CD4-positive, CD25-positive, alpha-beta regulatory T cell (primary cell): ENCODE measurements at places on chromosomes 2 and 18.

GRCh38 chr2:221448844-221449390 is 123.2 kb downstream of the EPHA4 start:
- no peak for DNase-seq

DNA sequence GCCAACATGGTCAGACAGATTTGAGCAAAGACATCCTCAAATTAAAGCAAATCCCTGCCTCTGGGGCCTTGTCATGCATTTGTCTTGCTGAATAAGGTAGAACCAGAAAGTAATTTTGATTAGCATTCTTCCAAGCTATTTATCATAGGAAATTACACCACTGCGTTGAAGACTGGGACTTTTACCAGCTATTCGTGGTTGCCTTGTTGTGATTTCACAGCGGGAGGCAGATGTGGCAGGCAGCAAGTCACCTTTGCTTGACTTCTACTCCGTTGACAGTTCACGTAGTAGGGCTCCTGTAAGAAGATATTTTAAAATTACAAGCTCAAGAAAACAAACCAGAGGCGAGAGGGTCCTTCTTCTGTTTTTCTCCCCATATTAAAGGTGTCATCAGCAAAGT is 80.6 kb downstream of the EN1 start:
- DNase-seq: no peak

DNA sequence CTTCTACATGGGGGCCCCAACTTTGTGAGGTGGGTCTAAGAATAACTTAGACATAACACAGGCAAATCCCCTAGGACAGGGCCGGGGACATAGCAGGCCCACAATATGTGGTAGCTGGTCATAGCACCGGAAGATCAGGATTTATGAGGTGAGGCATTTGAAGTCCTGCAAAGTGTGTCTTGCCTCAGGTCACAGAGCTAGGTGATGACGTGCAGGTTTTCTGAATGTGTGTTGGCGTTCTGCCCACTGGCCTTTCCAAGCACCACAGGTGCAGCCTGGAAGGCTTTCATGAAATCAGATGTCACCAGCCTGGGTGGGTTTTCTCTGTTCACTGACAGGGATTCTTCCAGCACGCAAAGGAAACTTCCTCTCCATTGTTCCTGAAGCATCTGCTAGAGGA is 119.1 kb downstream of the LRATD1 start:
- no peak for DNase-seq

- DNase-seq: no peak
Observed at GRCh38 chr2:71962911-71963694, 184.6 kb downstream of the CYP26B1 start.

DNA sequence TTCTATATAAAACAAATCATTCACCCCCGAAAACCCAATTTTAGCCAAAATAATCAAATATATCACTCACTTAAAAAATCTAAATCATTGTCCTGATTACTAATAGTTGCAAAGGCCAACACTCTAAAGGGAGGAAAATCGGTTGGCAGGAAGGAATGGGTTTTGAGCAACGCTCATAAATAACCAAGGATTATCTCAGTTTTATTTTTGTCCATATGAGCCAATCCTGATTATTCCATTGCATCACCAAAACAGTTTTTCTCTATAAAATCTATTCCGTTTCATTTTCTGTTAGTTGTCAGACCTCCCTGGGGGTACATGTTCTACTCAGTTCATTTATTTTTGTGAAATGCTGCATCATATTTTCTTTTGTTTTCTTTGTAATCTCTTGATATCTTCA is 174.1 kb downstream of the LRATD1 start:
- DNase-seq: no peak

GRCh38 chr2:46909771-46910419 is 5.7 kb downstream of the MCFD2 start:
- no peak for DNase-seq

DNA sequence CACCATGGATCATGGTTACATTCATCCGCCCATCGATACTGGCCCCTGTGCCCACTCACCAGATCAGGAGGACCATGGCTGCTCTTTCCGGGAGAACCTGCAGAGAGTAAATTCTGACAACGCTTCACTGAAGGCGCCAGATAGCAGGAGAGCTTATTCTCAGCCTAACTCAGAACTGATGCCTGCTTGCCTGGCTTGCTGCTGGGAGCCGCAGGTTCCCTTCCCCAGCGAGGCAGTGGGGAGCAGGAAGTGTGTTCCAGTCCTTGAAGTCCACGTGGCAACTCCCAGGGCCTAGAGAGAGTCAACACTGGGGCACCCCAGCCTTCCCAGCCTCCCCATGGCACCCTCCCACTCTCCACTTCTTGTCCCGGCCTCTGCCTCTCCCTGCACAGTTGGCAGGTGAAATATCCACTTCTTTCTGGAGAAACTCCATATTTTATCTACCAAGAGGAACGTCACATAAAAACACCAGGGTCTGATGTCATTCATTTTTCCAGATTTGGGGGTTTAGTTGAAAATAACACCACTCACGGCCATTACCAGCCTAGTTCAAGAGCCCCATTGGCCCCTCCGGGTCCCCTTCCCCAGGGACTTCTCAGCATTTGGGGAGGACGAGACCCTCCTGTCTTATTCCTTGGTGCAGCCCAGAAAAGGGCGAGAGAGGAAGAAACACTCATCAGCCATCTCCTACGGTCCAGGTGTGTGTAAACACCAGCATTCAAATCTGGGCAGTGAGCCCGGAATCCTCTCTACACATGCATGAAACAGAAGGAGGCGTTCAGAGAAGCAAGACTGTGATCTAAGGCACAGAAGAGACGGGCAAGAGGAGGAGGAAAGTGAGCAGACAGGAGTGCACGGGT is 3.5 kb upstream of the TUBB6 start:
- DNase-seq: no peak

DNA sequence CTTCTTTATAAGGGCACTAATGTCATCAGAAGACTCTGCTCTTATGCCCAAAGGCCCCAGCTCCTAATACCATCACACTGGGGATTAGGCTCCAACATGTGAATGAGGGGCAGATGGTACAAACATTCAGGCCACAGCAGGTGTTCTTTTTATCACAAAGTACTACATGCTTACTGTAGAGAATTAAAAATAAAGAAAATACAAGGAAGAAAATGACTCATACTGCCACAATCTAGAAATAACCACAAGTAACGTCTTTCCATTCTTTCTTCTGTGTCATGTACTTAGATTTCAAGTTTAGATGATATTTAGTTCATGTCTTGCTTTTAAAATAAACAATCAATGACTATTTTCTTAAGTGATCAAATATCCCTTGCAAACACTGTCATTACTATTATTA is 100.3 kb upstream of the NEDD4L start:
- DNase-seq: no peak

GRCh38 chr2:11933854-11934253 is 187.4 kb downstream of the LPIN1 start:
- no peak for DNase-seq

- no peak for DNase-seq
Observed at GRCh38 chr18:70422391-70422965, 133.6 kb downstream of the SOCS6 start.

DNA sequence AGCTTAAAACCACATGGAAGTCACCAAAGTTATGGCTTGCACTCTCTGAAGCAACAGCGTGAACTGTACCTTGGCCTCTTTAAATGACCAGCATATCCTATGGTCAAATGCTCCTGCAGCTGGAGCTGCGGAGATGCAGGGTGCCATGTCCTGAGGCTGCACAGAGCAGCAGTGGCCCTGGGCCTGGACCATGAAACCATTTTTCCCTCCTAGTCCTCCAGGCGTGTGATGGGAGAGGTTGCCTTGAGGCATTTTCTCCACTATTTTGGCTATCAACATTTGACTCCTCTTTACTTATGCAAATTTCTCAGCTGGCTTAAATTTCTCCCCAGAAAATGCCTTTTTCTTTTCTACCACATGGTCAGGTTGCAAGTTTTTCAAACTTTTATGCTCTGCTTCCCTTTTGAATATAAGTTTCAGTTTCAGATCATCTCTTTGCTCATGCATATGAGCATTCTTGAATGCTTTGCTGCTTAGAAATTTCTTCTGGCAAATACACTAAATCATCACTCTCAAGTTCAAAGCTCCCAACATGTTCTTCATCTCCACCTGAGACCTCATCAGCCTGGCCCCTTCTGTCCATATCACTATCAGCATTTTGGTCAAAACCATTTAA is 82.9 kb upstream of the TMEFF2 start:
- DNase-seq: no peak

- DNase-seq: no peak
Observed at GRCh38 chr2:231930593-231931281, 4.5 kb upstream of the NPPC start.

GRCh38 chr2:11097854-11098387 is 57.3 kb upstream of the SLC66A3 start:
- DNase-seq: no peak

DNA sequence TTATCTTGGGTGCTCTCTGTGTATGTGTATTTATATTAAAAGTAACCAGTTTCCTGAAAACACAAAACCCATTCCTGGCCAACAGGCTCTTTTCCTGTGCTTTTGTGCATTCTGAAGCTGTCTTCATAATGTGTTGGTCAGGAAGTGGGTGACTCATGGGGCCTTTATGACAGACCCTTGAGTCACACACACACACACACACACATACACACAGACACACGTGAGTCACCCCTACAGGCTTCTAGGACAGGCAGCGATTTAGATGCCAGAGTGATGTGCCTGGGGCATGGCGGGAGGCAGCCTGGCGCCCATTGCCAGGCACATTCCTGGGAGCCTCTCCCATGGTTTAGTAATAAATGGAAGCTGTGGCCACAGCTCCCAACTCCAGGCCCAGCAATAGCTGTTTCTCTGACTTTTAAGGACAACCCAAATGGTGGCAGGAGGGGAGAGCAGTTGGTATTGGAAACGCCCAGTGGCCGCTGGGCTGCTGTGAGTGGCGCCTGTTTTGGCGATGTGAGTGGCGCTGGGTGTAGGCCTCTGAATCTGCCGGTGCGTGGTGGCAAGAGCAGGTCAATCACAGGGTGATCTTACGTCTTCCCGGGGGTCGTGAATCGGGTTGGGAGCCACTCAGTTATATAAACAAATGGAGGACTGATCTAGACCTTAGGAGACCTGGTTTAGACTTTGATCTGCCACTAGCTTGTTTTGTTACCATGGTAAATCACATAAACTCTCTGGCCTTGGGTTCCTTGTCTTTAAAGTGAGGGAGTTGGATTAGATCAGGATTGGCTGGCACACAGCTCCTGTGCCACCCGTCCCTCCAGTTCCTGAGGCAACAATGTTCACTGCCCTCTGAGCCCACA is 150.7 kb upstream of the DLX2 start:
- no peak for DNase-seq

DNA sequence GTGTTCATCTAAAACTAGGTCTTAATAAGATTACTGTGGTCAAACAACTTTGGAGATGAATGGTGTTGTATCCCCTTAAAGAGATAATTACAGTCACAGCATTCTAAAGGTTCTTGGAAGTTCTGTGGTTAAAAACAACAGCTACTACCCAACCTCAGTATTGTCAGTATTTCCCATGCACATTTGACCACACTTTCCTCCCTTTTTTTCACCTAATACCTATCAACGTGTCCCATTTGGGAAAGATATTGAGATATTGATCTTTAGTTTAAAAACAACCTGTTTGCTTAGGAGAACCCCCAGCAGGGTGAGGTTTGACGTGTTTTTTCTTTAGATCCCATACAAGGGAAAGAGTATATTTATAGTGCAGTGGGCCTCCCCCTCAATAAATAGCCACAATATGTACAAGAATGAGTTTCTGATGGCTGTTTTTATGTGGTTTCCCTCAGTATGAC is 65.6 kb downstream of the WDR7 start:
- DNase-seq: no peak

DNA sequence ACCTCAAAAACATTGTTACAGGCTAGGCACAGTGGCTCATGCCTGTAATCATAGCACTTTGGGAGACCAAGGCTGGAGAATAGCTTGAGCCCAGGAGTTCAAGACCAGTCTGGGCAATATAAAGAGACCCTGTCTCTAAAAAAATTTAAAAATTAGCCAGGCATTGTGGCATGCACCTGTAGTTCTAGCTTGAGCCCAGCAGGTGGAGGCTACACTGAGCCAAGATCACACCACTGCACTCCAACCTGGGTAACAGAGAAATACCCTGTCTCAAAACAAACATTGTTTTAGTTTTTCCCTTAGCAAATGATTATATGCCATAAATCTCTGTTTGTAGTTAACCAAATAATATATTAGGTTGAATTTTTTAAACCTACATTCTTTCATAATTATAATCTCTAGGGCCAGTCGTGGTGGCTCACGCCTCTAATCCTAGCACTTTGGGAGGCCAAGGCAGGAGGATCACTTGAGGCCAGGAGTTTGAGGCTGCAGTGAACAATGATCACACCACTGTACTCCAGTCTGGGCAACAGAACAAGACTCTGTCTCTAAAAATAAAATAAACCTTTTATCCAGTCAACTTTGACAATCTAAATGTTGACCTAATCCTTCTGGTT is 13.3 kb upstream of the CYP20A1 start:
- peak; percentile 44 for DNase-seq

- no peak for DNase-seq
Observed at GRCh38 chr2:105324732-105325131, 4.8 kb downstream of the TGFBRAP1 start.

DNA sequence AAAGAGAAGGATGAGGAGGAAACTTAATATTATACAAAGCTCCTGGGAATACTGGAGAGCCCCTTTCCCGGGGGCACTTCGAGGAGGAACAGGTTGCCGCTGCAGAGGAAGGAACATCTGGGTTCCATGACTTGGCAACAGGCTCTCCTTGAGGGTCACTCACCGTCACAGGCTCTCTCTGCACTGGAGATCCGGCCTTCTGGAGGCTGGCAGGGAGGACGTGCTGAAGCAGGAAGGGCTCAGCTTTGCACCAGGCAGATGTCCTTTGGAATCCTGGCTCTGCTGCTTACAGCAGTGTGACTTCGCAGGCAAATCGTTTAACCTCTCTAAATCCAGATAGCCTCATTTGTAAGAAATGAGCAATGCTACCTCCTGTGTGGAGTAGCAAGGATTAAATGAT is 2.9 kb upstream of the DPYSL5 start:
- DNase-seq: no peak

- no peak for DNase-seq
Observed at GRCh38 chr18:59768409-59768808, 71.2 kb upstream of the CCBE1 start.
